ENCODE measurements at places on chromosomes 5 and 9. TPM values are rescaled to one million over a fixed set of nuclear protein-coding genes. Genes with fewer than 3 reads are reported as not detected.

DNA sequence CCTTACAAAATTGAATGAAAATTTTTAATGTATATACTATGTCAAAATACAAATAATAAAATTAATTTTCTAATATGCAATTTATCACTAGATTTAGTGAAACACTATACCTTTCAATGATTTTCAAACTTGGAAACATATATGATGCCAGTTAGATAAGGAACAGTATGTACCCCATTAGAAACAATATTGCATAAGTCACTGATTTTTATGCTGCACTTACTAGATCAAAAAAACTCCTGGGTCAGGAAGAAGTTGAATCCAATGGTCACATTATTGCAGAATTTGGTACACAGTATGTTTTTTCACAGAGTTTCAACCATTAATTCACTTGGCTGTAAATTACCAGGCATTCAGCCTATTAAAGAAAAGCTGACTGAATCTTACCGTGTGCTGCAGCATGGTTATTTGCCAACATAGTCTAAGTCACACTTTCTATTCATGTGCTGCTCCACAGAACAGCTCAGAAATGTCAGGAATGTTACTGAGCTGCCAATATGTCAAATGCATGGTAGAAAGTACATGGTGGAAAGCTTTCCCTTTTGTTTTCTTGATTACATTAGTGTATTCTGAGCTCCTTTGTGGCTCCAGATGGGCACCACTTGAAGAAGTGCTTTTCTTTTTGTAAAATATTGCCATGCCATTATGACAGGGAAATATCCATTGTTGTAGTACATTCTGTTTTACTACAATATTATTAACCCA lies 9.9 kb upstream of the PRR16 start:
- no peak for DNase-seq

DNA sequence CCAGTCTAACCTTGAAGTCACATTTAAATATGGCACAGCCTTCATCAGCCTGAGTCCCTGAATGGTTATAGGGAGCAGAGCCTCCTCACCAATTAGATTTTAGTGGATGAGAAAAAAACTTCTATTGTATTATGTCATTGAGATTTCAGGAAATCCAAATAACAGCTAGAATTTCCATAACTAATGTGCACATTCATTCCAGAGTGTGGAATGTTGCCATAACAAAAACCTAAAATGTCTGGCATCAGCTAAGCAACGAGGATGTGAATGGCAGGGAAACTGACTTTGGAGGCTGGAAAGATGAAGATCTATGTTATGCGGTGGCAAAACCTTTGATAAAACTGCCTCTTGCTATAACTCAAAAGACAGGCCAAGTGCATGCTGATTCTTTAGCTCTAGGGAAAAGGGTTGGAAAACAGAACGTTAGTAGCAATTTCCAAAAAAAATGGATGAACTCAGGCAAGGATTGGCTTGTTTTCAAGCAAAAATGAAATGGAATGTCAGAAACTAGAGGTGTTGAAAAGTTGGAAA lies 91.3 kb upstream of the NFIB start:
- no peak for DNase-seq

DNA sequence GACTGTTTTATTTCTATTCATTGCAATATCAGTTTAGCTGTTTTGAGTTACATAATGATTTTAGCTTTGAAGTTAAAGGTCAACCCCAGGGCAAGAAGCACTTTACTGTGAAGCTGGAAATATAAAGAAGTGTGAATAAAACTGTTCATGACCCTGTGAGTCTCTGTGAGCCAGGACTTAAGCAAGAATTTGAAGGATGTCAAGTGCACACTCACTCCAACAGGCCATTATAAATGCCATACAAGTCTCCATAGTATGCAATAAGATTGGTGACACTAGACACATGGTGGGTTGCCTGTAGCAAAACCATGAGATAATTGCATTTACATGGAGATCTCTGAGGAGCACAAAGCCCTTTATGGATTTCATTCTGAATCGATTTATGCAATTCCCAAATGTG lies 318.7 kb upstream of the ITGA1 start:
- DNase-seq: no peak

The PCDHGB3 gene
- 7.3 TPM for total RNA-seq

DNA sequence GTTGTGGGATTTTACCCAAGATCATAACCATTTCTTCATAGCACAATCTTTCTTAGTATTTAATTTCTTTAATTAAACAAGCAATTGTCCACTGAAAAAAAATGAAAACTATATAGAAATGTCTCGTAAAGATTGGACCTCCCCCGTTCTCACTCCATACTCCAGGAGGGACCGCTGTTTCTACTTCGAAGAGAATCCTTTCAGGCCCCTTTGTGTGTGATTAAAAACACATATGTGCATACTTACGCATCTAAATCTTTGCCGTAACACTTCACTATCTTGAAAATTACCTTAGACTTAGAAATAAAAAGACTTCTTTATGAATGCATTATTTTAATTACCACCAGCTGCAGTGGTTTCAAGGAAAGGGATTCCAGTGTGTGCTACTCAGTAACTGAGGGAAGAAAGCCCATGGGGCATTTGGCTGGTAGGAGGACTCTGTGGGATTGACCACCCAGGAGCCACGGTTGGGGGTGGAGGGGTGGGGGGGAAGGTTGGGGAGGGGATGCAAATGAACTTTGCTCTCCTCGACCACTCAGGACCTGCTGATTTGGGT lies 209.1 kb downstream of the FAM114A2 start:
- no peak for DNase-seq

DNA sequence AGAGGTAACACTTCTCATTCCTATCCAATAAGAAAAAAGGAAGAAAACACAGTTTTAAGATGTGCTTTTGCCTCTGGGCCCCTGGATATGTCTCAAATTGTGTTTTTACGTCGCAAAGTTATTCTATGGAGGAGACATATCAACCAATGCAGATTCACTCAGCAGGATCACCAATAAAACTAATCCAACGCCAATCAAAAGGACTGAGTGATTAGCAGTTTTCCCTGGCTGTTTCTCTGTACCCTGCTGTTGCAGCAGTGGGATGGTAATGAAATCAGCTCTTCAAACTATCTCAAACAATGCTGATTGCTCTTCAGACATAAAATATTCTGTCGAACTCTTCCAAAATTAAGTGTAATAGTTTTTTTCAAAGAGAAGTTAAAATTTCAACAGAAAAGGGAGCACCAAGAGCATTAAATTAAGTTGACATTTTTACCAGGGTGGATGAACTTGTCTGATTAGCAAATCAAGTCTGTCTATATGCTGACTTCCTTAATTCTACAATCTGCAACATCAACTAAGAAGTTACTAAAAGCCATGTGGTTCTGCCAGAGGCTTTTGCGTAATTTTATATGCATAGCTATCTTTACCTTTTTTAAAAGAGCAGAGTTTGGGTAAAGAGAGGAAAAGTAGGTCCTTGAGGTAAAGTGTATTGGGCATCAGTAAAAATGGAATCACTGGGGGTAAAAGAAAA lies 9.7 kb upstream of the HK3 start:
- no peak for DNase-seq

The FBXO38 gene
- 80.1 TPM for total RNA-seq

The WDR31 gene
- total RNA-seq: 1.7 TPM

The UCK1 gene
- 7.3 TPM for total RNA-seq

- no peak for DNase-seq
Measured at GRCh38 chr9:86300701-86301100, 18.4 kb upstream of the ISCA1 start.

GRCh38 chr5:38376404-38376803 lies 118.0 kb downstream of the EGFLAM start:
- DNase-seq: no peak

GRCh38 chr5:14414656-14415023 lies 167.0 kb upstream of the OTULINL start:
- DNase-seq: no peak

DNA sequence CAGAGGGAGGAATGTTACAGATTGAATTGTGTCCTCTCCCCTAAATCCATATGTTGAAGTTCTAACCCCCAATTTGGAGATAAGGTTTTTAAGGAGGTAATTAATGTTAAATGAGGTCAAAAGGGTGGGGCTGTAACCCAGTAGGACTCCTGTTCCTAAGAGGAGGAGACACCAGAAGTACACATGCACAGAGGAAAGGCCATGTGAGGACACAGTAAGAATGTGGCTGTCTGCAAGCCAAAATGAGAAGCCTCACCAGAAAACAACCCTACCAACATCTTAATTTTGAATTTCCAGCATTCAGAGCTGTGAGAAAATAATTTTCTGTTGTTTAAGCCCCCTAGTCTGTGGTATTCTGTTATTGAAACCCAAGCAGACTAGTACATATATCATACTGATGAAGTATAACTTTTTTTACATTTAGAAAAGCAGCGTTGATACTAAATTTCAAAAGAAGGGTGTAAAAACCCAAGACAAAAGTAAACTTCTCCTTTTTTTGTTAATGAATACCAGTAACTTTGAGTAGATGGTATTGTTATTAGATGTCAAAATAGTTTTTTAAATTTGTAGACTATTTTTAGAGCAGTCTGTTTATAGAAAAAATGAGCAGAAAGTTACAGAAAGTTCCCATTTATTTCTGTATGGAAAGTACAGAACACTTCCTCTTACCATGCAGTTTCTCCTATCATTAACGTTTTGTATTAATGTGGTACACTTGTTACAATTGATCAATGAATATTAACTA lies 25.1 kb downstream of the RNF180 start:
- DNase-seq: no peak

DNA sequence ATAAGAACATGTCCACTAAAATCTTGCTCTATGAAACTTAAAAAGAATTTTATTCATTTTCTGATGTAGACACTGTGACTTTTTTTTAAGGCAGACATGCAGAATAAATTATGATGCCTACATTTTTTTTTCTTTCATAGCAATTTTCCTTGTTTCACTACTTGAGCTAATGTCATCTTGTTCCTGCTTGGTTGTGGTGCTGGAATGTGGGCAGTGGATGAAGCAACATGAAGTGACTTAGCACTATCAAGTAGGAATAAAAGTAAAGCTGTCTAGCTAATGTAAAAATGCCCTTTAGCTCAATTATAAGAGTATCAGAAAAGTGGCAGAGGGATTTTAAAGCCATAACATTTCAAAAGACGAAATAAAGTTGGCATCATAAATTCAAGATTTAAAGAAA lies 191.0 kb downstream of the ADAMTS6 start:
- no peak for DNase-seq

The PCDHGA10 gene
- 12.3 TPM for total RNA-seq

GRCh38 chr9:137367506-137368430 lies 55.2 kb downstream of the EXD3 start:
- DNase-seq: no peak

GRCh38 chr9:26770821-26771220 lies 121.8 kb downstream of the CAAP1 start:
- no peak for DNase-seq

The STKLD1 gene
- 0.32 TPM for total RNA-seq

The TAF11L10 gene
- total RNA-seq: not detected

- DNase-seq: no peak
Measured at GRCh38 chr9:113962396-113962795, 86.3 kb downstream of the ZNF618 start.

The UBQLN1 gene
- 132 TPM for total RNA-seq

GRCh38 chr5:31193591-31194467 lies at the start of gene CDH6:
Gene CDH6, plus strand, starts transcription at chr5:31193686. Its CDS starts 73,788 bp downstream, at chr5:31267474.
- no peak for DNase-seq

GRCh38 chr5:32499261-32499660 lies 54.7 kb upstream of the ZFR start:
- no peak for DNase-seq

The FOXD4L5 gene
- 0.05 TPM for total RNA-seq

- DNase-seq: no peak
Measured at GRCh38 chr9:87890837-87891236, 8.2 kb downstream of the SPATA31E1 start.

DNA sequence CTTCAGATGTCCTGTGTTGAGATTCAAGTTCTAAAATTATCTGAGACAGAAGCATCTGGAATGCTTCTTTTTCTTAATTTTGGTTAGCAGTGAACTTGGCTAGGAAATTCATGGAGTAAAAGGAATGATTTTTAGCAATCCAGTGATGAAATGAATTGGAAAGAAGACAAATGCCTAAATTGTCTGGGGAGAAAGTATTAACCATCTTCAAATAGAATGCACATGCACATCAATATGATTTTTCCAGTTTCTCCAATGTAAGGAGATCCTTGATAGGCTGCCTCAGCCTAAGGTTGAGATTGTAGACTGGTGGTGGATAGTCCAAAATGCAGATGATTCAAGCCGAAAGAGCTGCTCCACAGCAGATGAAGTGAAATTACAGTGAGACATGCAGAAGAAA lies 106.7 kb downstream of the PCSK5 start:
- DNase-seq: no peak

GRCh38 chr5:16179936-16180788 lies 571 bp upstream of the MARCHF11 start:
- DNase-seq: no peak
